Thymus (tissue), 14 donors: ENCODE measurements at places on chromosomes 11 and 22. TPM values are rescaled to one million over a fixed set of nuclear protein-coding genes. Genes with fewer than 3 reads are reported as not detected.

DNA sequence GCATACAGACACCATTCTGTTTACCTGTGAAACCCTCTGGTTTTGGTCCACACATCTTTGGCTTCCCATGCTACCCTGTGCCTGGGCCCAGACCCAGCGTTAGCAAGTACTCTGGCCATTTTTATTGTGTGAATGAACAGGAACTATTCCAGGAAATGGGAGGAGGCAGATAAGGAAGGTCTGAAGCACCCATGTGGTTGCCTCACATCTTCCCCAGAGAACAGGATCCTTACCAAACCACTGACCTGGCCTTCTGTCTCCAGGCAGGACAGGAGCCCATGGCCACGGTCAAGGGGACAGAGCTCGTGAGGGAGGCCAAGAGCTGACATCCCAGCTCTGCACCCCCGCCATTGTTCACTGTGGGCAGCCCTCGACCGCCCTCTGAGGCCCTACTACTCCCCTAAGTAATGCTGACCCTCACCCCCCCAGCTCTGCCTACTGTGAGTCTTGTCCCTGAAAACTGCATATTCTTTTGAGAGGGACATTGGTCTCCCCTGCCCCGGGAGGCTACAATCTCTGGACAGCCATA, 97.7 kb upstream of the TP53I11 start:
- DNase-seq, result no peak

- no peak for DNase-seq
Measured at GRCh38 chr11:73465023-73465675, 89.0 kb downstream of the RELT start.

Gene GALR3
- not detected for total RNA-seq

DNA sequence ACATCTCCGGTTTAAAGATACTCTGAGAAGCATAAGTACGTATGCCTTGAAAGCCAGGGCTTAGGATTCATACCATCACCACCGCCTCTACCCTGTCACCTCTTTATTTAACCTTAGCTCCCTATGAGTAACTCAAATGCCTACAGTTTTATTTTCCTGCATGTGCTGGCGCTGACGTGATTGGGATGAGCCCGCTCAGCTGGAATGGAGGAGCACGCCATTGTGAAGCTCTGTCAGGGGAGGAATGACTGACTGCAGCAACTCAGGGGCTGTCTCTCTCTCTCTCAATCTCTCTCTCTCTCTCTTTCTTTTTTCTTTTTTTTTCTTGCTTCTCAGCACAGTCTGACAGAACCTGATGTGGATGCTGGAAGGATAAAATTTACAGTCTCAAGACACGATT, 12.4 kb downstream of the CAVIN3 start:
- no peak for DNase-seq

DNA sequence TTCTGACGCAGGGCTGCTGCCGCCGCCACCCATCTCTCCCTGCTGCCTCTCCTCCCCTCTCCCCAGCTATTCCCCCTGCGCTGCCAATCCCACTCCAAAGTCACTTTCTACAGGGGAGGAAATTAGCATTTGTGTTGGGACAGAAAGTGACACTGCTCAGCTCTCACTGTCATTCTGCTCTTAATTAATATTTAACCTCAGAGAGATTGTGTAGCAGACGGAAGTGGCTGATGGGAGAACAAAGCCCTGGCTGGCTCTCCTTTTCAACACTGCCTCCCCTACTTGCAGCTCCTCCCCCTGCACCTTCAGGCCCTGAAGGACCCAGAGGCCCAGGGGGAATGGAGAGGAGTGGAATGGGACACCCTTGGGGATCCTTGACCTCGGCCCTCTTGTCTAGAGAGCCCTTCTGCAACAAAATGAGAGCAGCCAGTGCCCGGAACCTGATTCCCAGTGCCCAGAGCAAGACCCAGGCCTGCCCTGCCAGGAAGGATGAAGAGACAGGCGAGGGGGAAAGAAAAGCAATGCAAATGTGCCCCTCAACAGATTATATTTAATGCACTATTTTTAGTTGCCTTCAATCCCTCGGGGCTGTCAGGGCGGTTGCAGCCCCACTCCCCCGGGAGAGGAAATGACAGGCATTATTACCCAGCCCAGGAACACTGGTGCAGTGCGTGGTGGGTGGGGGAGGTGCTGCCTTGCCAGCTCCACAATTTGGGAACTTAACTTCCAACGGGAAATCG, 14.6 kb upstream of the NRGN start:
- no peak for DNase-seq

- no peak for DNase-seq
Measured at GRCh38 chr11:35618497-35619115, 346 bp downstream of the FJX1 start.

- DNase-seq, result no peak
Measured at GRCh38 chr11:118226296-118226695, 1.5 kb upstream of the JAML start.

Gene ZBTB16
- total RNA-seq, result 5.7 TPM

Gene MMP12
- 10.8 TPM for total RNA-seq

GRCh38 chr11:70307176-70307575, 36.7 kb downstream of the PPFIA1 start:
- DNase-seq, result no peak

DNA sequence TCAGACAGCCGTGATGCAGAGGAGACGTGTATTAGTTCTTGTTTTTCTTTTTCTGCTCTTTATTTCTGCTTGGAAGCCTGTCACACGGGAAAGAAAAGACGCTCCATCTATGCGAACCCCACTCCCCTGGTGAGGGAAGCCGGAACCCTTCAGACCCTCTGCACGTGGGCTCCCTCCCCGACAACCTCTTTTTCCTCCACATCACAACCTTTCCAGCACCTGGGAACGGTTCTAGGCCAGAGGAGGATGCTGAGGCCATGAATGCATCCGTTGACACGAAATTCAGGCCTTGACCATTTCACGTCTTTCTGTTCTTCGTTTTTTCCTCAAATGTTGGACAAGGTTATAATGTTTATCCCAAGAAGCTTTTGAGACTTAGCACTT, 85.3 kb upstream of the WNT7B start:
- no peak for DNase-seq

GRCh38 chr11:55172734-55173415, 89.1 kb upstream of the TRIM48 start:
- no peak for DNase-seq

- no peak for DNase-seq
Measured at GRCh38 chr22:48920776-48921241, 906.9 kb downstream of the BRD1 start.

DNA sequence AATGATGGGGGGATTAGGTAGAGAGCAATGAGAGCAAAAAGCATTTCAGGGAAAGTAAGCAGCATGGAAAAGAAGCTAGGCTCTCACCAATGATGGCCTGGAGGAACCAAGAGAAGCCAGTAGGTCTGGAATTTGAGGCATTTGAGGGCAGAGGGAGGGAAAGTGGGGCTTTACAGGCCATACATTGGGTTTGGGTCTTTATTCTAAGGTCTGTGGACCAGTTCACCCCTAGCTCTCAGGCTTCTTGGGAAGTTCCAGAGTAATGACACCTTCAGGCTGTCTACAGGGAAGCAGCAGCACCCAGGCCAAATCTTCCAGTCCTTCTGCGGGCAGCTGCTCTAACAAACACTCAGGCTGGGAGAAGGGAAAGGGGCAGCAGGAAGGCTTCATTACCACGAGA, 29.4 kb downstream of the ARFGAP2 start:
- DNase-seq, result no peak

GRCh38 chr11:95337175-95337957, 106.4 kb upstream of the SESN3 start:
- DNase-seq, result no peak

GRCh38 chr11:46202149-46202548, 75.3 kb upstream of the CREB3L1 start:
- no peak for DNase-seq

Gene GTSE1
- 14.1 TPM for total RNA-seq

- no peak for DNase-seq
Measured at GRCh38 chr11:128943428-128943976, 831 bp upstream of the TP53AIP1 start.

- DNase-seq, result no peak
Measured at GRCh38 chr11:78030429-78031325, 7.6 kb upstream of the KCTD14 start.

DNA sequence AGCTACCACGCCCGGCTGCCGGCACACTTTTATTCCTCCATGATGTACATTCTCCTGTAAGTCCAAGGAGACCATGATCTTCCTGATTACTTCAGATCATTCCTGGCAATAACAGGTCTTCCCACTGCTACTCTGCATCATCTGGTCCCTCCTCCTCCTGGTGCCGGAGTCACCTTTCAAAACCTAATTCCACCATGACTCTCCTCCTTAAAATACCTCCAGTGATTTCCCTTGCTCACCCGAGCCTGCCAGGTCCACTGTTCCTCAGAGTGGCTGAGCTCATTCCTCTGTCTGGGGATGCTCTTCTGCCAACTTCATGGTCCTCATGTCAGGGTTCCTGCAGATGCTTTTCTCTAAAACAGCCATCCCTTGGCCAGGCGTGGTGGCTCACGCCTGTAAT, 3.9 kb upstream of the LTBP3 start:
- DNase-seq, result no peak
